Brain (organoid and tissue), 16 donors: ENCODE measurements at places on chromosomes 1 and 21.
A peak's percentile ranks its signal among the peaks of the same experiment; 100 is the strongest.

- DNase-seq = peak; percentile 42
These were observed 123.1 kb upstream of the ZBTB40 start for GRCh38 chr1:22328331-22329147.

- no peak for DNase-seq
These were observed 62.3 kb downstream of the HLCS start for GRCh38 chr21:36904093-36904666.

DNA sequence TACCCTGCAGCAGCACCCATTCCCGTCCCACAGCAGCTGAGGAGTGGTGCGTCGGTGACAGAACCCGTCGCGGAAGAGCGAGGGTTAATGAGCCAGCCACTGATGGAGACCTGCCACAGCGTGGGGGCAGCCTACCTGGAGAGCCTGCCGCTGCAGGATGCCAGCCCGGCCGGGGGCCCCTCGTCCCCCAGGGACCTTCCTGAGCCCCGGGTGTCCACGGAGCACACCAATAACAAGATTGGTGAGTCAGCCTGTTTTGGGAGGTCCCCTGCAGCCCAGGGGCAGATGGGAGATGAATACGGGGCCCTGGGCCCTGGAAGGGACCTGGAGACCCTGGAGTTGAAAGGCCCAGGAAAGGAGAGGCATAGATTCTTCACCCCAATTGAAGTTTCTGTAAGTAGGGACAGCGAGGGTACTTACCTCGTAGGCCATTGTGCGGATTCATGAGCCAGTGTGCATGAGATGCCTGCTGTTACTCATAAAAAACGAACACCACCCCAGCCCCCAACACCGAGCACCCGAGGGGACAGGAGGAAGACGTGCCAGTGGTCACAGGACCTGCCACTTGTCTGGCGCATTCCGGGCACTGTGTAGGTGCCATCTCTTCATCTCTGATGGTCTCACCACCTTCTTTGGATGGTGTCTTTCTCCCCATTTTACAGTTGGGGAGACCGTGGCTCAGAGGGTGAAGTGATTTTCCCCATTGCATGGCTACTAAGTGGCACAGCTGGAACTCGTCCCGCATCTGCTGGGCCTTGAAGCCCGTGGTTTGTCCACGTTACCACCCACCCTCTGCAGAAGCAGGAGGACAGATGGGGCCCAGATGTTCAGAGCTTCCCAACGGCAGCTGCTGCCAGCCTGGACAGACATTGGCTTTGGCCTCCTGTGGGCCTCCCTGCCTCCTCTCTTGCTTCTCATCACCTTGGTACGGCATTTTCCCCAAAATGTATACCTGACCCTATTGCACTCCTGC is 28.3 kb upstream of the TNFRSF1B start:
- DNase-seq = no peak

DNA sequence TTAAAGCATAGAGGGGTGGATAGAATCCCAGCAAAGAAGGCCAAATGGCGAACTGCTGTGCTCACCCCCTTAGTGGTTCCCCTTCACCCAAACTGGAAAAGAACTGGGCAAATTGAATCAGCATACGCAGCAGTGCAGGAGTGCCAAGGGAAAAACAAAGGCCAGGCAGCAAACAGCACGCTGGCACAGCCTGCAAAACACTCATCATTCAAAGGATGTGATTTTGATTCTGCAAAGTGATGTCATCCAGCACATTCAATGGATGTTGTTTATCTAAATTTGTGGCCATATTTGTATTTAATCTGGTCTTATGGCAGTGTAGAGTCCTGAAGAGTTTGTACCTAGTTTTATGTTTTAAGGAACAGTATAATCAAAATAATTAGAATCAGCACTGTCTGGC is 71.8 kb upstream of the ECE1 start:
- DNase-seq = no peak

- DNase-seq = peak; percentile 61
These were observed 37.4 kb upstream of the SLC30A1 start for GRCh38 chr1:211616231-211616964.

GRCh38 chr1:164725401-164725800 is 166.4 kb downstream of the PBX1 start:
- no peak for DNase-seq

GRCh38 chr1:169196161-169196560 is 89.7 kb downstream of the ATP1B1 start:
- no peak for DNase-seq

DNA sequence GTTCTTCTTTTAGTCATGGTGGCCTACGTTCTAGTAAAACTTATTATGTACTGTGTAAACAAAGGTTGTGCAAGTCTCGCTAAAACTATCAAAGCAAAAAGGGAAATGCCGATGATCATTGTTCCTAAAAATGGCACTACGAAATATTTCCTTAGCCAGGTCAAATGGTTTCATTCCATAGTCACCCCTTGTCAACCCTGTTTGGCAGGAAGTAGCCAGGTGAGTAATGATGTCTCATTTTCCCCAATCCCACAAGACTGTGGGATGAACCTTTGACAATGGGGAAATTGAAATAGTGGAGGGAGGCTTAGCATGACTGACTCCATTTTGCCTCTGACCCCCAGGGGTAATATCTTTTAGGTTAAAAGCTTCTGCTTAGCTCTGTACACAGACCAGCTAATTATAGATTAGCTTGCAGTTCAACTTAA is 5.6 kb upstream of the REN start:
- no peak for DNase-seq

- no peak for DNase-seq
These were observed 19.4 kb downstream of the KDM5B start for GRCh38 chr1:202788800-202789199.

- no peak for DNase-seq
These were observed 909.3 kb downstream of the LTN1 start for GRCh38 chr21:28083350-28083749.

- no peak for DNase-seq
These were observed 13.9 kb downstream of the SORT1 start for GRCh38 chr1:109383854-109384253.

DNA sequence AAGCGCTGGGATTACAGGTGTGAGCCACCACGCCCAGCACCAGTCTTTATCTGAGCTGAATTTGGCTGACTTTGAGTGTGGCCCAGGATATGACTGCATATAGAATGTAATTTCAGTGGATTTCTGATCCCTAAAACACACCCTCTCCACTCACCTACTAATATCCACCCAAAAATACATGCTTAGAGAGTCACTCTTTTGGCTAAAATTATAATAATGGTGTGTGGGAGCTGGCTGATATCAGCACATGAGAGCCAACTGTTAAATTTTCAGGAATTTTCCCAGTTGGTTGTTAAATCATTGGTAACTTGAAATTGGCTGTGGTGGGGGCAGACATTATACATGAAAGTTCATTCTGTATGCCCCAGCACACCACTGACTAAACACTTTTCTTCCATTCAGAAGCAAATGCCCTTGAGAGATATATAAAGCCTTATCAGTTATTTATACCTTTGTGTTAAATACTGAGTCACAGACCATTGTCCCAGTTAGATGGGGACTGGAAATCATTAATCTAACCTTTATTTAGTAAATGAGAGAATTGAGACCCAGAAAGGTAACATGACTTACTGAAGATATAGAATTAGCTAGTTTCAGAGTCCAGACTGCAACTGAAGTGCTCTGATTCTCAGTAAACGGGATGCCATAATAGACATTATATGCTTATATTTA is 9.9 kb upstream of the CD247 start:
- no peak for DNase-seq

DNA sequence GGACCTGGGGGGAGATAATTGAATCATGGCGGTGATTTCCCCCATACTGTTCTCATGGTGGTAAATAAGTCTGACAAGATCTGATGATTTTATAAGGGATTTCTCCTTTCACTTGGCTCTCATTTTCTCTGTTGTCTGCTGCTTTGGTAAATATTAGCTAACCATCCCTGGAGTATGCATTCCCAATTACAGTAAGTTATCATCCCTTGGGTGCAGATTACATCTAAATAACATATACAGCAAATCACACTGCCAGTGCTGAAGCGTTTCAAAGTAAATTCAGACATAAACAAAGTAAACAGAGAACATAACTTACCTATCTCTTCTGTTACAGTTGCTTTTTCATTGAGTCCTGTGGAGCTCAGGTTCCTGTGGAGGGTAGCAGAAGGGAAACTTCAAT is 38.6 kb upstream of the IGSF3 start:
- DNase-seq = no peak

DNA sequence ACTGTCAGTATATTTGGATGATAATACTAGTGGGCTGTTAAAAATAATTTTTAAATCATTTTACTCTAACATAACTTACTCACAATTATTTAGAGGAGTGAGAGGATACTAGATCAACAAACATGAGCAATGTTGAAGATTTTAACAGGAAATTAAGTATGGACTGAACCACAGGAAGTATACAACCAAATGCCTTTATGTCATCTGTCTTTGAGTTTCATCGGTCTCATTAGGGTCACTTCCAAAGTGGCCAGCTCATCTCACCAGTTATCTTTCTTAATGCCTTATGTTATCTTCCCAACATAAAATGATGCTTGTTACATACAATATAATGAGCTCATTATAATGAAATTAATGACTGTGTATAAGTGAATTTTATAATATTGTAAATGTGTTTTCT is 1.5 kb upstream of the RGS1 start:
- no peak for DNase-seq

GRCh38 chr1:52482326-52483004 is 70.4 kb downstream of the TUT4 start:
- no peak for DNase-seq

GRCh38 chr1:196181594-196181878 is 426.7 kb downstream of the KCNT2 start:
- DNase-seq = no peak

GRCh38 chr1:54574158-54574778 is 26.2 kb downstream of the ACOT11 start:
- no peak for DNase-seq
